ENCODE measurements at places on chromosomes 4 and X. TPM values are rescaled to one million over a fixed set of nuclear protein-coding genes. Genes with fewer than 3 reads are reported as not detected.

DNA sequence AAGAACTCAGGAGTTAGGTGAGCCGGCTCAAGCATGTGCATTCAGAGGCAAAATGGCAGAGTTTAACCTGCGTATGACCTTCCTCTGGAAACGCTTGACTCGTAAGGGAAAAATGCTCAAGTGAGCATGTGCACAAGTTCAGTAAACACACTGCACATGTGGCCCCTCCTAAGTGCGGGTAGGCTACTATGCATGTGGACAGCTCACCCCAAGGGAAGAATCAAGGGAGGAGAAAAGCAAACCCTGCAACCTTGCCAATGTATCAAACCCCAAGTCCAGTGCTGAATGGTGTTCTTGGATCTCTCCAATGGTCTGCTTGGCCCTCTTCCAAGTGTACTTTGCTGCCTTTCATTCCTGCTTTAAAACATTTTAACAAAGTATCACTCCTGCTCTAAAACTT is 407.1 kb downstream of the ADAM29 start:
- DNase-seq = no peak

GRCh38 chr4:69025191-69025998 is 70.9 kb upstream of the UGT2B7 start:
- no peak for DNase-seq

FGFR3 gene
- total RNA-seq = 0.05 TPM

ADGRG2 gene
- not detected for total RNA-seq

All from glomerular endothelial cell (primary cell).